ENCODE measurements at places on chromosomes 16 and 17.

GRCh38 chr17:57107498-57108101 is 22.6 kb downstream of the AKAP1 start:
- DNase-seq, result no peak

- no peak for DNase-seq
Observed at GRCh38 chr16:77496934-77497333, 62.1 kb upstream of the ADAMTS18 start.

GRCh38 chr17:45428050-45428617 is 4.5 kb downstream of the ARHGAP27 start:
- DNase-seq, result peak; percentile 88

DNA sequence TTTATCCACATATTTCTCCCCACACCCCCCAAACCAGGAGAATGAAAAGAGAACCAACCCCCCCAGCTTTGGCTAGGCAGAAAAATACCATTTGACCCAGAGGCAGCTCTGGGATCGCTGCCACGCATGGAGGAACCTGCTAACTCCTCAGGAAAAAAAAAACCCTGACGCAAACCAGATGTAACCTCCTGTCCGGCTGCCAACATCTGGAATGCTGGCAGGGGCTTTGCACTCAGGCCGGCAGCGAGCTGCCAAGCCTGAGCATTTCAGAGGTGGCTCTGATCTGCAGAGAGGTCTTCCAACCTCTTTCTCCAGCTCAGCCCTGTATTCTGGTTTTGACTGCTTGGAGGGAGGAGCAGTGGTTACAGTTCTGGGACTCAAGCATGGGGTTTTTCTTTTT is 8.2 kb downstream of the IGFBP4 start:
- no peak for DNase-seq

- DNase-seq, result no peak
Observed at GRCh38 chr17:6592173-6592572, 35.8 kb upstream of the PITPNM3 start.

GRCh38 chr16:88758227-88758943 is 26.6 kb downstream of the PIEZO1 start:
- no peak for DNase-seq

DNA sequence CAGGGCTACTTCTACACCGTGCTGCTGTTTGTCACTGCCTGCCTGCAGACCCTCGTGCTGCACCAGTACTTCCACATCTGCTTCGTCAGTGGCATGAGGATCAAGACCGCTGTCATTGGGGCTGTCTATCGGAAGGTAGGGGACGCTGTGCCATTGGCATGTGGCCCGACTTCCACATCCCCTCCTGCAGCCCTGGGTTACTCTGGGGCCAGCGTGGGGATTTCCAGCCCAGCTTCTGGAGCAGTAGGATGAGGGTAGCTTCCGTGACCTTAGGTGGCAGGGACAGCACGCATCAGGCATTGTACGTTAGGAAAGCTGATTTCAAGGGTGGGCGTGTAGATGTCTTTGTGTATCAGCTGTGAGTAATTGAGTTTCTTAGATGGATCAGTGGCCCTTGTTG is 96.5 kb downstream of the ABCC1 start:
- DNase-seq, result peak; percentile 9

GRCh38 chr17:4479982-4480751 is 18.5 kb upstream of the SPNS2 start:
- DNase-seq, result no peak

DNA sequence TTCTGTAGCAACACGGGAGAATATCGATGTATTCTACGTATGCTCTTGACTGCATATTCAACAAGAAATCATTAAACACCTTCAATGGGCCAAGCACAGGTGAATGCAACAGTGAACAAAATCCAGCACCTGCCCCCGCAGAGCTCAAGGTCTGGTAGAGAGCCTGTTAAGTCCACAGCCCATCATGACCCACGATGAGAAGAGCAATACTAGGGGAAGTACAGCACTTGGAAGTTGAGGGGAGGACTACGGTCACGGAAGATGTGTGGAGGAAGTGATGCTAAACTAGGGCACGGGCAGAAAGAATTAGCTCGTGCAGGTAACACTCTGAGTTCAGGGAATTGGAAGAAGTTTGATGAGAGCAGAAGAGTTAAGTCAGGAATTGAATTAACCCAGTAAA is 253.6 kb downstream of the HAPSTR1 start:
- no peak for DNase-seq

DNA sequence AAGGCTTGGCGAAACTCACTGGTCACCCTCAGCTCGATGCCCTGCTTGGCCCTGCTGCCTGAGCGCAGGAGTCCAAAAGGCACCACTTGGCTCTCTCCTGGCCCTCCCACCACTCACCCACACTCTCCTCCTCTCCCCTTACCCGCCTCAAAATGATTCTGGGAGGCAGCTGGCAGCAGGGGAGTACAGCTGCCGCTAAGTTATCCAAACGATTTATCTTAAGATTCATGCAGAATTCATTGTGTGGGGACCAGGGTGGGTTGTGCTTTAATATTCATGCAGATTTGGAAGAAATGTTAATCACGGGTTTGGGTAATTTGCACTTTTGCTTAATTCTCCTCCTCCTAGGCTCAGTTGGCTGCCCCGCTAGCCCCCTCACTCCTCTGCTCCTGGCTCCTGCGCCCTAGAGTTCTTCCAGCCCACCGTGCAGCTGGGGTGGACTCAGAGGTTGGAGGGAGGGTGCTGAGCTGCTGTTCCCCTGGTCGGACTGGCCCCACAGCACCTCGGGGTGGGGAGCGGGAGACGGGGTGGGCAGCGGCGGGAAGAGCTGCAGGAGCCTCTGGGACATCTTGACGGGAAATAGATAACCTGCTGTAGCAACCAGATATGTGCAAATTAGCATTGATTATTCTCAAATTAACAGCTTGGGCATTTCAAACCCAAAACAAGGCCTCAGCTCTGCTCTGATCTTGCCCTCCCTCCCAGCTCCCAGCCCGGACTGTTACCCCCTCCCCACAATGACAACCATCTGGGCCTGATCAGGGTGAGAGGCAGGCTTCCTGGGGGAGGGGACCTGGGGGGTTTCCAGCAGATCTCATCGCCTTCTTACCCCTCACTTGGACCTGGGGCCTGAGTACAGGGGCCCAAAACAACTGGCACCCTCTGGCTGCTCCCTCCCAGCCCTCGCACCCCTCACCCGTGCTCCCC is 122.6 kb upstream of the RPL38 start:
- DNase-seq, result no peak

GRCh38 chr17:60158751-60159478 is 9.1 kb downstream of the CA4 start:
- DNase-seq, result no peak

DNA sequence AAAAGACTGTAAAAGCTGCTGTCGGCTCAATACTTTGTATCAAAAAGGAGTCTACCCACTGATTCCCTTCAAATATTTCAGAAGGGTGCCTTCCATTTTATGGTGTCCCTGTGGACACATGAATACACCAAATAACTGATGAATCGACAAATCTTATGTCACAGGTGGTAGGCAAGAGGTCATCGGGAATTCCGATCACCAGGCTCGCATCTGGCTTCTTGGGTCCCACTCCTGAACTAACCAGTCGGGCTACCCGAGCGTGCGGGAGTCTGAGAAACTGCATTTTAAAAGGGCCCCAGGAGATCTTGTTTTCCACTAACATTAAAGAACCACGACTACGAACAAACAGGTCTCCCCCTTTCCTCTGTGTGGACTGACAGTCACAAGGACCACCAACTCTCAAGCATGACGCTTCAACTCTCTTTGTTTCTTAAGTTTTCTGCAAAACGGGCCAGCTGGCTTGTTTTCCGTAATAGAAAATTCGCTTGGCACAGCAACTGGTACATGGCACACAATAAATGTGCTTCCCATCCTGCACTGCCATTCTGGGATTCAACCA is 873 bp downstream of the PSME3IP1 start:
- no peak for DNase-seq

- no peak for DNase-seq
Observed at GRCh38 chr16:23244122-23244521, 58.0 kb upstream of the SCNN1B start.

DNA sequence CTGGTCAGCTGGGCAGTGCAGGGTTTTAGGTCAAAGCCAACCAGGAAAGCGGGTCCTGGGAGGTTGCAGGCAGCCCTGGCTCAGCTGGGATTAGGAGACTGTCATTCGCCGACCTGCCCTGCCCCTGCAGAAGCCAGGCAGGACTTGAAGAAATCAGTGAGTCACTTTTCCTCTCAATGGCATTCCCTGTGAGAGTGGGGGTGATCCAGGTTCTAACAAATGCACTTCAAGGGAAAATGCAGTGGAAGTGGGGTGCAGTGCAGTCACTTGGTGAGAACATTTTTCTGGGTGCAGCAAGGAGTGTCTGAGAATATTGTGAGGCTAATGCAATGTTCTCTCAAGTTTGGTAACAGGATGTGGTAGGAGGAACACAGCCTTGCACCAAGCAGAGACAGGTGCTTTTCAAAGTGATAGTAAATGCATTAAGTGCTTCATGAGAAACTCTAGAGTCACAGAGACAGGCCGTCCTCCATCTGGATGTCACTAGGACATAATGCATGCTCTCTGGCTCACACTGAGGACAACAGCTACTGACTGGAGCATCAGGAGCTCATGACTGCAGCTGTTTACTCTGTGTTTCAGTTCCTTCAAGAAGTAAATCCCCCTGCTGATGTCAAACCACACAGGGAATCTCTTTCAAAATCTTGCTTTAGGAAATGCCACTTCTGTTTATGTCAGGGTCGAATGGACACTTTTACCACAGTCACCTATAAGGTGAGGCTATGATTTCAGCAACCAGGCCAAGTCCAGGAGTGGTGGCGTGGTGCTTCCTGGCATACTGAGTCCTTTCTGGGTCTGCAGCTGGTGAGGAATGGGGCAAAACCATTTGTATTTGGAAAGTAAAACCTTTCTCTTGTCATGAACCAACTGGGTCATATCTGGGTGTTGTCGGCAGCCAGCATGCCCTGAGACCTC is 16.7 kb downstream of the CDK5R1 start:
- no peak for DNase-seq

- no peak for DNase-seq
Observed at GRCh38 chr16:12260647-12261262, 284.2 kb downstream of the SNX29 start.

DNA sequence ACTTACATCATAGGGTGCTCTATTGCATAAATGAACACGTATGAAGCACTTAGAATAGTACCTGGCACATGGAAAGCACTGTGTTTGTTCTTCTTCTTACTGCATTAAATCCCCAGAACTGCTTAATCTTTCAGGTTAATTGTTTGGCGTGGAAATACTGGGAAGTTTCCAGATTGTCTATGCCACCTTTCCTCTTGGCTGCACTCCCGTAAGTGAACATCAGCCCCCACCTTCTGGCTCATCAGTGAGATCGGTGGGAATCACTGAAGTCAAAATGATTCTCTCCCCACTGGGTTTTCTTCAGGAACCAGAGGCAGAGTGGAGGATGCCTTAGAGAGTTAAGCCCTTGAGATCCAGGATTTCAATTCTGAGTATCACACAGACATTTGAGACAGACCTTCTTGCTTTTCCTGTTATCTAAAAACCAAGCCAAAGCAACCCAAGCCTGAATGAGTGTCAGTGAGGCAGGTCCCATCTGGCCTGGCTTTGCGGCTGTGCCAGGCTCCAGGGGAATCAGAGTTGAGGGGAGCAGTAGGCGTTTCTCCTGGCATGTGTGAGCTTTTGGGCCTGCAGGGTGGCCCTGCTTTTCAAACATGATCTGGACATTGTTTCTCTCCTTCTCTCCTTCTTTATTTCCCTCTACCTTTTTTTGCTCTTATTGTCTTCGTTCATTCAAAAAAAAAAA is 59.1 kb downstream of the OTOA start:
- DNase-seq, result no peak

GRCh38 chr16:46883353-46883689 is 841 bp upstream of the GPT2 start:
- DNase-seq, result no peak

DNA sequence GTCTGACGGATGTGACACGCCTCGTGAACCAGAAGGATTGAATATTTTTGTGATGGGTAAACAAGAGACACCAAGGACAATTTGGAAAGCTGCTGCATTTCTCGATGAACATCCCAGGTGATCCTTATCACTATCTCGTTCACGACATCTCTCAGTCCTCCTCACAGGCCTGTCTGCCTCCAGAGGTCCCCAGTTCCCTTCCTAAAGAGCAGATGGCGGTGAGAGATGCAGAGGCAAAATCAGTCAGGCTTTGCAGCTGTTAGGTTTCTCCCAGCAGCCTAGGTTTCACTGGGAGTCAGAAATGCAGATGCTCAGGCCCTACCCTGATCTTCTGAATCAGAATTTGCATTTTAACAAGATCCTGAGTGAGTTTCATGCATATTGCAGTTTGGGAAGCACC is 23.6 kb downstream of the SCPEP1 start:
- DNase-seq, result no peak

GRCh38 chr16:55933038-55933437 is 57.9 kb upstream of the CES5A start:
- DNase-seq, result no peak

GRCh38 chr16:57633383-57634064 is 5.1 kb downstream of the ADGRG1 start:
- no peak for DNase-seq

DNA sequence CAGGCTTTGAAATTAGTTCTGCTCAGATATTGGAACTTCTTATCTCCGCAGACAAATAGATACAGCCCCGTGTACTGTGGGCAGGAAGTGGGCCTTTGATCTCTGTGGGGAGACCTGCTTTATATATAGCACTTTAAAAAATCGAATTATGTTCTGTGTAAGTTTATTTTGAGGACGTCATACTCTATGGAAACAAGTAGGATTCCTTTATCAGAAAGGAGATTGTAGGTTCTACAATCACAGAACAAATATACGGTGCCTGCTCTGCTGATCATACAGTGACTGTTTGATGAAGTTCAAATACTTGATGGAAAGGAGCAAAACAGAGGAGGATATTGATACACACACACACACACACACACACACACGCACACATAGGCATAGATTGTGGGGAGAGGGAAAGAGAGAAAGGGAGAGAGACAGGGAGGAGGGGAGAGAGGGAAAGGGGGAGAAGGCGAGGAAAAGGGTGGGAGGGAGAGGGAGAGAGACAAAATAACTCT is 14.7 kb upstream of the TMEM220 start:
- no peak for DNase-seq

DNA sequence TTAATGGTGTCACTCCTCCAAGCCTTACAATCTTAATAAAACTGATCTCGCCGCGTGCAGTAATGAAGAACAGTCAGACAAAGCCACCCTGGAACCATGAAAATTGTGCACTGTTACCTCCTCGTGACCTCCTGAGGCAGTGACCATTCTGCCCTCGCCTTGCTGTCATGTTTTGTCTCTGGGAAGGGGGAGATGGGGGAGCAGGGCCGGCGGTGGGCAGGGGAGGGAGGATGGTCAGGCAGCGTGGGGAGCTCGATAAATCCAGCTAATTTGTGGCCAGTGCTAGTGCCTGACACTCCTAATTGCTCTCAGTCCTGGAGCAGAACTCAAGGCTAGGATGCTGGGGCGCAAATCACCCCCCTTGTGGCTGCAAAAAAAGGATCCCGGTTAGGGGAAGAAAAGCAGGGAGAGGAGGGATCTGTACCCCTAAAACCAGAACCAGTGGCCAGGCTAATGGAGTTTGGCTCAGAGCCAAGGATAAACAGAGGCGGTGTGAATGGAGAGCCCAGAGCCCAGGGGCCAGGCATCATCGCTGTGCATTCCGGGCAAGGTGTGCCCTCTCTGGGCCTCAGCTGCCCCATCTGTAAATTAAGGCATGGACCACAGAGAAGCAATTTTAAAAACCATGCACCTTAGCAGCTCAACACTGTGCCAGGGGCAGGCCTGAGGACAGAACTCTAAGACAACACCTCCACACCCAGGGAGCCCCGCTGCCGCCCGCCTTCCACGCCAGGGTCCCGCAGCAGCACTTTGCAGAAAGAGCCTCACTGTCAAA is 113.3 kb downstream of the ZNF423 start:
- DNase-seq, result no peak

GRCh38 chr16:30004811-30005242 is 6.0 kb downstream of the DOC2A start:
- no peak for DNase-seq
